ENCODE measurements at places on chromosomes 4 and X.

DNA sequence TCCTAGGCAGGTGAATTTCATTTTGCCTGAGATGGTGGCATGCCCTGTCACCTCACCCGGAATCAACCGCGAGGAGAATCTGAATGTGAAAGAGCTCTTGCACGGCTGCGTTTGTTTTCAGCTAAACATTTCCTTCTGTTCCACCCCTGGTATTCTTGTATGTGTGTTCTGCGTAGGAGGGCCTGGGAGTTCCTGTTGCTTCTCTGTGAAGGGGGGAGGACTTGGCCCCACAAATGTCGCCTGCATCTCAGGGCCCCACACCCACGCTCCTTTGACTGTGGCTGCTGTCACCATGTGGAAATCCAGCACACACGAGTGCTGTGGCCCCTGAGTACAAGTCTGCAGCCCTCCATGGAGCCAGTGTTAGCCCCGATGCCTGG lies 45.8 kb upstream of the CLCN4 start:
- peak; percentile 45 for DNase-seq

GRCh38 chr4:962231-963208 lies 10.8 kb downstream of the DGKQ start:
- no peak for DNase-seq

DNA sequence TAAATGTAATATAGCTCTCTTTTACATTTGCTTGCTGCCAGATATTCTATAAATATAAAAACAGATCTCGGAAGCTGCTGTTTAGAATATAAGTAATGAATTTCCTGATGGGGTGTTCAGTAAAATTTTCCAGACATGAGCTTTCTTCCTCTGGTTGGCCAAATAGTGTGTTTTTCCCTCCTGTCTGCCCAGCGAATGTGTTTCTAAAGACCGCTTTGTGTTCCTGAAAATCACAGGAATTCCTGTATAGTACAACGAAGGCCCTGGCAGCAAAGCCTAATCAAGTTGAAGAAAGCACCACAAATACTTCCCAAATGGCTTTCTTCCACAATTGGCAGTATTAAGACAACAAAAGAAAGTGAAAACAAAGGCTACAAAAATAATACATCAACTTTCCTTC lies 494.1 kb downstream of the INPP4B start:
- DNase-seq: no peak

- DNase-seq: no peak
Measured at GRCh38 chr4:164572877-164573279, 181.1 kb upstream of the SMIM31 start.

DNA sequence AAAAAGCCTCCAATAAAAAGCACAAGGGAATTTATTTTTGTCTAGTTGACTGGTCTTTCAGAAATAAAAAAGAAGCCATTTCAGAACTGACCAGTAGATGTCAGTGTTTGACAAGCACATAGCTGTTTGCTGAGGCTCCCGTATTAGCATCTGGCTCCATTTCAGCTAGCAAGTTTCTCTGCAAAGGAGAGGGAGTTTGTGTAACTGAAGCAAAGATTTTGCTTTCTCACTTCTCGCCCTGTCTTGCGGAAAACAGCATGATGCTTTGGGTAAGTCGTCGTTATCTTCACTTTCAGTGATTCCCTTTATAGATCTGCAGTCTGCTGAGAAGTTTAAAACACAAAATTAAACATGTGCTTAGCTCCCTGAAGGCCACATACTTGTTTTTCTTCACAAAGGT lies 85.5 kb downstream of the CT47B1 start:
- no peak for DNase-seq

GRCh38 chr4:5609306-5610007 lies 98.9 kb downstream of the EVC2 start:
- no peak for DNase-seq

GRCh38 chr4:47383829-47384427 lies 79.6 kb downstream of the COMMD8 start:
- DNase-seq: peak; percentile 3

DNA sequence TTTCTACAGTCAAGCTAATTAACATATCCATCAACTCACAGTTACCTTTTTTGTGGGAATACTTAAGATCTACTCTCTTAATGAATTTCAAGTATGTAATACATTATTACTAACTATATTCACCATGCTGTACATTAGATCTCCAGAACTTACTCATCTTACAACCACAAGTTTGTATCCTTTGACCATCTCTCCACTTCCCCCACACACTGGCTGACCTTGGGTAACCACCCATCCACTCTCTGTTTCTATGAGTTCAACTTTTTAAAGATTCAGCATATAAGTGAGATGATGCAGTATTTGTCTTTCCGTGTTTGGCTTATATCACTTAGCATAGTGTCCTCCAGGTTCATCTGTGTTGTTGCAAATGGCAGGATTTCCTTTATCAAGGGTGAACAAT lies 30.5 kb upstream of the MAGED1 start:
- no peak for DNase-seq

GRCh38 chrX:48913605-48914366 lies 2.3 kb upstream of the SLC35A2 start:
- DNase-seq: no peak

DNA sequence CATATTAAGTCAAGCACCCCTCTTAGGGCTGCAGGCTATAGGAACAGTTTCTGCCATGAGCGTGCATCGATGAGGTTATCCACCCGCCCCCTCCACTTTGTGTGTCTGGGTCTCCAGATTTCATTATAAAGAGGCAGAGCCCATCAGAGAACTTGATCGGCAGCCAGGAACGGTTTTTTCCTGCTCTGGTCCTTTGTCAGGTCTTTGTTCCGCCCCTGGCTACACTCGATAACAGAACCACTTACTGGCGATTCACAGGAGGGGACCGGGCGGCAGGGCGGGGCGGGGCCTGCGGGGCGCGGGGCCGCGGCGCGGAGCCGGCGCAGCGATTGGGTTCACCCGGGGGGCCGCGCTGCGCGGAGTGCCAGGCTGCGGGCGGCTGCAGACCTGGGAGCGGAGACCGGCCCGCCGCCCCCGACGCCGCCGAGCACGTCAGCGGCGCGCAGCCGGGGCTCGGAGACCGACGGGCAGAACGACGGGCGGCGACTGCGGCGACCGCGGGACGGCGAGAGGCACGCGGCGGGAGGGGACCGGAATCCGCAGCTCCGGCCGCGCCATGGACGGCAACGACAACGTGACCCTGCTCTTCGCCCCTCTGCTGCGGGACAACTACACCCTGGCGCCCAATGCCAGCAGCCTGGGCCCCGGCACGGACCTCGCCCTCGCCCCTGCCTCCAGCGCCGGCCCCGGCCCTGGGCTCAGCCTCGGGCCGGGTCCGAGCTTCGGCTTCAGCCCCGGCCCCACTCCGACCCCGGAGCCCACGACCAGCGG lies at the start of gene SLC10A4:
Gene SLC10A4, plus strand, starts transcription at position 338 of the 771 bp plus-strand sequence. Its CDS starts 219 bp downstream, at position 557.
- no peak for DNase-seq

DNA sequence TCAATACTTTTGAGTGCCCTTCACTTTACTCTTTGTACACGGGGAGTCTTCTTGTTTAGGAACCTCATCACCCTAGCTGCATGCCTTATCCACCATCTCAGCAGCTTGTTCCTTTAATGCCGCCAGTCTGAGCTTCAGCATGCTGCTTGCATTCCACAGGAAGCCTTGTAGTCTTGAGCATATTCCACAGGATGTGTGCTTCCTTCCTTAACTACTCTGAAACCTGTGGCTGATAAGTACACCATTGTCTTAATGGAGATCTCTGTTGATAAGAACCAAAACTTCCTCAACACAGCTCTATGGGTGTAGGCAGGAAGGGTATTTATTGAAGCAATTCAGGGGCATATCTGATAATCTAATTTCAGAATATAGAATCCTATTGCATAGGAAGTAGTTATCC lies 24.4 kb upstream of the CCNI start:
- no peak for DNase-seq

DNA sequence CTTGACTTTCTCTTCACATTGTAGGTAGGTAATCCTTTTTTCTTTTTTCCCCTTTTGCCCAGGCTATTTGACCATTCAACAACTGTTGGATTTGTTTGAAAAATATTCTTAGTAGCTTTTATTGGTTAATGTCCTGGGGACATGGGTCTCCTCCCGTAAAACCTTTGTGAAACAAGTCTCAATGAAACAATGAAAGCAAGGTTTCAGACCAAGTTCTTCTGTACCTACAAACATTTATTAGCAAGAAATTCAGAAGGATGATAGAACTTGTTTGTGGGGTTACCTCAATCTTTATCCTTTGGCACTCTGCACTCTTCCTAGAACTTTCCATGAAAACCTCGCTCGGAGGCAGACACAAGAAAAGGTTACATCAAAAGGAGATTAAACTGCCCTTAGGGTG lies 190.7 kb upstream of the ANK2 start:
- DNase-seq: no peak

DNA sequence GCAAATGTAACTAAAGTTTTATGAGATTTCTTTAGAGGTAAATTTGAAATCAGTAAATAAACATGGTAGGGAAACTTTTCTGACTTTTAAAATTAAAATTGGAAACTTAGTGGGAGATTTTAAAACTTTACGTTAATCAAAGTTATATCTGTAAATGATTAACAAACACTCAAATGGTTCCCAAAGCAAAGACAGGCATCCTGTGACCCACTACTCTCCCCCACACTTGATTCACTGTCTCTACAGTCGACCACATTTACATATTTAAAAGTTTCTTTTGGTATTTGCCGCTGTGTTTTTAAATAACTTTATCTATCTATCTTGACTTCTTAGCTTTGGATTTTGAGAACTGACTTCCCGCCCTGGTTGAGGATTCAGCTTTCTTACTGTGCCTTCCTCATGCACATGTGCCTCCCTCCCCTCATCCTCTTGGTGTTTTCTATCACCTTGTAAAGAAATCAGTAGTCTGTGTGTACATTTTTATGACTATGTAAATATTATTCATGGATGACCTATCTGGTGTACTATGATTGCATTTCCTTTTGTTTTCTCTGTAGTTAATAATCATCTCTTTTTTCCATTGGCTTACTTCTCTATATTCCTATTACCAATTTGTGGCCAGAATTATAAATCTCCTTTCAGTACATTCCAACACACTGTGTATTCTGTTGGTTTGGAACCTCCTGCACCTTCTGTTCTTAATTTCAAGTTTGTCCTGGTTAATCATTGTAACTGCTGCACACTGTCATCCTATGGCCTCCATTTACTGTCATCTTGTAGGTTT lies 72.6 kb downstream of the WWC2 start:
- no peak for DNase-seq

- DNase-seq: no peak
Measured at GRCh38 chrX:11733614-11734013, 24.4 kb upstream of the MSL3 start.

GRCh38 chrX:153646620-153647373 lies at the start of gene DUSP9:
Gene DUSP9, plus strand, starts transcription at chrX:153647203. Its CDS starts 751 bp downstream, at chrX:153647954.
- DNase-seq: no peak

- DNase-seq: peak; percentile 71
Measured at GRCh38 chrX:151393514-151393913, 3.5 kb upstream of the VMA21 start.

DNA sequence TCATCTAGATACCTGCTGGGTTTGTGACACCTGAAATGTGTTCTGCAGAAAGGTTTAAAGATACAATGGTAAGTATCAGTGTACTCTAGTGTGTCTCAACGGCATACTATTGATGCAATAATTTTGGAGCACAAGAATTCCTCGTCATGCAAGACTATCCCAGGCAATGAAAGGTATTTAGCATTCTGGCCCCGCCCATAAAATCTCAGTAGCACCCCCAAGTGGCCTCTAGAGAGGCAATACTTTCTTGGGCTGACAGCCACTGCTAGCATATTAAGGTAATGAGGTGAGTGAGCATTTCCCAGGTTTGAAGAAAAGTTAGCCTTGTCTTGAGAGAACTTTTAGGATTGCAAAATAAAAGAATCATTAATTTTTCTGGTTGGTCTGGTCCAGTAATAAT lies 24.0 kb downstream of the TAB3 start:
- DNase-seq: no peak

GRCh38 chrX:1385253-1386223 lies 6.4 kb downstream of the SLC25A6 start:
- DNase-seq: no peak

- DNase-seq: no peak
Measured at GRCh38 chrX:25166546-25166945, 150.8 kb upstream of the ARX start.

- DNase-seq: no peak
Measured at GRCh38 chr4:149910177-149910576, 94.5 kb upstream of the IQCM start.

DNA sequence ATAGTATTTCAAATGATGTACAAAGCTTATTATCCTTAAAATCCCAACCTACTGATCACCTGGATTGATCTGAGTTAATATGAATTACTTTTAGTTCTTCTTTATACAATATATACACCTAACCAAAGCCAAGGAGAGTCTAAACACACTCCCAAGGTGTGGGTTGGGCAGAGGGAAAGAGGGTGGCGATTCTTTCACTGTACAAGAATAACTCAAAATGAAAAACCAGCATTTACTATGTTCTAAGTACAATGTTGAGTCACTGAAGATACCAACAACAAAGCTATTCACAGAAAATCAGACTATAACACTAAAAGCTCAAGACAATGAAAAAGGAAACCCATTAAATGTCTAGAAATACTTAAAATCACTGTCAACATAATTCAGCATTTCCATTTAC lies 46.6 kb downstream of the ANKRD17 start:
- DNase-seq: no peak

- no peak for DNase-seq
Measured at GRCh38 chr4:56701161-56701480, 20.0 kb upstream of the HOPX start.

DNA sequence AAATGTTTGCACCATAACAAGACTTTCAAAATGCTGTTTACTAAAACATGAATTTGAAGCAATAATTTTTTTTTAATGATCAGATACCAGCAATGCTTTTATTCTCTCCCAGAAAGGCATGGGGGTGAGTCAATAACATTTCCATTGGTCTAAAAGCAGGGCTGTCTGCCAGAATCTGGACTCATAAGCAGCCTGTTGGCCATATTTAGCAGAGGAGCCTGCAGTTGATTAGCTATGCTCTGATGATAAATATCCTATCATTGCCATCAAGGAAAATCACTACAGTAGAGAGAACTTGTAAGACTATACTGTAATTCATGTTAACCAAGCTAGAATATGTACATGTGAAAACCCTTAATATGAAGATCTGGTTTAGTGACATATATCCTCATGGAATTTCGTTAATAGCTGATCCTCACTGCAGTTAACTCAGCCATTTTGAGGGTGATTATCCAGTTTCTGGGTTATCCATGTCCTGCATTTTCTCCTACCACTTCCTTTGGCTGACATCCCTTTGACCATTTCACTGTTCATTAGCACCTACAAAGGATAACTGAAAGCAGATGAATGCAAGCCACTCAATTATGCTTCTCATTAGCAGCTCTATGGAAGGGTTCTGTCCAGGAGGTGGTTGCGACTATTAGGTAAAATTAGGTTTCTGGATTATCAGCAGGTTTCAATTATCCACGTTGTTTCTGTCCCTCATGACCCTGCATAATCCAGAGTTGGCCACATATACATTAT lies 72.9 kb upstream of the DIAPH2 start:
- no peak for DNase-seq

GRCh38 chr4:157080605-157081004 lies 4.7 kb downstream of the GLRB start:
- DNase-seq: no peak

DNA sequence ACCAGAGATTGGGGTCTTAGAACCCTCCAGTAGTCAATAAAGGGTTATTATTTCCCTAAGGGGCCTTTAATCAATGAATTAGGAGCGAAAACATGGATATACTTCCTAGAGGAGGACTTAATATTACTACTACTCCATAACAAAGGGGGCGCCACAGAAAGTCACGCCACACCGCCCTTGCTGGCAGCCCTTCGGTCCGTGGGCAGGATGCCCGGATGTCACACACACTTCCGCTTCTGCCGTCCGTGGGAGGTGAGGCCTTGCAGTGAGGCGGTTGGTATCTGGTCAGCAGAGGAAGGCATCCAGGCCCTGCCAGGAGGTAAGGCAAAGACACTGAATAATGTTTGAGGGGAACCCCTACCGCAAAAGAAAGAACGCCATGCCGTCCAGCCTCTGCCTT lies 436 bp downstream of the MAGEB10 start:
- no peak for DNase-seq
